ENCODE measurements at places on chromosomes 3 and 15.

- DNase-seq: peak; percentile 15
Measured at GRCh38 chr3:42652611-42653302, 740 bp upstream of the ZBTB47 start.

- DNase-seq: peak; percentile 21
Measured at GRCh38 chr15:80234883-80235282, 17.1 kb downstream of the CTXND1 start.

DNA sequence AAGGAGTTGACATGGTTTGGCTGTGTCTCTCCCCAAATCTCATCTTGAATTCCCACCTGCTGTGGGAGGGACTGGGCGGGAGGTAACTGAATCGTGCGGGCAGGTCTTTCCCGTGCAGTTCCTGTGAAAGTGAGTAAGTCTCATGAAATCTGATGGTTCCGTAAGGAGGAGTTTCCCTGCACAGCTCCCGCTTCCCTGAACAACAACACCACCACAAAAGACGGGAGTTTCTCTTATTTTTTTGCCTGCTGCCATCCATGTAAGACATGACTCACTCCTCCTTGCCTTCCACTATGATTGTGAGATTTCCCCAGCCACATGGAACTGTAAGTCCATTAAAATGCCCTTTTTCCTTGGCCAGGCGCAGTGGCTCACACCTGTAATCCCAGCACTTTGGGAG lies 22.7 kb downstream of the XXYLT1 start:
- no peak for DNase-seq

GRCh38 chr15:41581110-41581509 lies 22.1 kb downstream of the TYRO3 start:
- DNase-seq: no peak

GRCh38 chr15:86620641-86621349 lies 541.1 kb downstream of the AGBL1 start:
- DNase-seq: no peak

DNA sequence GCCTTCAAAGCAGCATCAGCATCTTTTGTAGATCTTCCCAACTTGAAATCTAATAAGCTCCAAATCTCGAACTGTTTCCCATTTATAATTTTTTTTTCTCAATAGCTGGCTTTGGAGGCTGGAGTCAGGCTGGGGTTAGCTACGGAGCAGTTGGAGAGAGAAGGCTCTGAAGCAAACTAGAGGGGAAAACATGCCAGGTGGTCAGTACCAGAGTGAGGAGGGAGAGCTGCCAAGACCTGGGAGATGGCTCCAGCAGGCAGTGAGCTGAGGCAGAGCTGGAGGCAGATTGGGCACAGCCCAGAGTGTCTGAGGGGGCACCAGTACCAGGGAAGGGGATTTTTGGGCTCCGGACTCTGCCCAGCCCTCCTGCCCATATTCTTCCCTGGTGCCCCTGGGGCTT lies 311.2 kb downstream of the RPLP1 start:
- no peak for DNase-seq

GRCh38 chr15:96360581-96361308 lies 30.2 kb downstream of the NR2F2 start:
- DNase-seq: no peak

DNA sequence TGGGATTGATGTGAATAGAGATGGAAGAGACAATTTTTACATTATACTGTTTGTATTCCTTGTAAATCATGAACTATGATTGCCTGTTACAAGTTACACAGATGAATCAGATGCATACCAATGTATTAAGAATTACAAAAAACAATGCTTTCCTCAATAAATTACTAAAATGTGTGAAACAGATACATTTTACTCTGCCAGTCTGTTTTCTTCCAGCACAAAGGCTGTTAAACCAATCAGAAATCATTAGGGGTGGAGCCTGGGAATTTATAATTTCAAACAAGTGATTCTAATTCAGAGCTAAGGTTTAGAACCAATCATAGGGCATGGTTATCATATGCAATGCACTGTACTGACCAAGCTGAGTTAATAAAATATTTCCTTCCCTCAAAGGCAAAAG lies 21.8 kb upstream of the ANKRD28 start:
- DNase-seq: no peak

DNA sequence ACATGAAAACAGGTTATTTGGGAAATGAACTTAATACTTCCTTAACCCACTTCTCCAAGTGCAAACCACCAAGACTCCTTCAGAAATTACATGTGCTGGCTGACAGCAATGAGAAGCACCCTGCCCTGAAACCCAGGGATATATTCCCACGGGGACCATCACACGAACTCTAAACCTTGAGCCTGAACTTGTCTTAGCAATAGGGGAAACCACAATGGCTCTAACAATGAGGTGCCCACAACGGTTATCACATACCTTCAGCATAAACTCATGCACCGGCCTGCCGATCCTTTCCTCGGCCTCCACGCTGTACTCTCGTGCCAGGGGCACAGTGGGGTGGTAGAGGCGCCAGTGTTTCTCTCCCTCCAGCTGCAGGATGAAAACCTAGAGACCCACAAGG lies 13.4 kb downstream of the RIOX2 start:
- DNase-seq: no peak

DNA sequence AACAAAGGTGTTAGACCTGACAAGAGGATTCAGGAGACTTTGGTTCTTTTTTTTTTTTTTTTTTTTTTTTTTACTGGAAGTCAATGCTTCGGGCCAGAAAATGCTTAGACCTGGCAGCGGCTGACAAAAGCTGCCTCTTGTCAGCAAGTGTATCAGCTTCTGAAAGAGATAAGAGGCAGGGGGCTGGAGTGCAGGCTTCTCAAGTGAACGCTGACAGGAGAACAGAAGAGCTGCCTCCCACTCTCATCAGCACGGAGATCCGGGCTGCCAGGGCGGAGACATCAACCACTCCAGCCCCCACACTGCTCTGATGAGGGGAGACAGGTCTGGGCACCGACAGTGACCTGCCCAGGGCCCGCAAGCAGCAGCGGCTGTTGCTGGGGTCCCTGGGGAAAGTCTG lies 9.4 kb upstream of the SCN5A start:
- no peak for DNase-seq

- no peak for DNase-seq
Measured at GRCh38 chr15:100252359-100252758, 89.4 kb downstream of the ADAMTS17 start.

GRCh38 chr15:31905054-31905453 lies 125.3 kb upstream of the CHRNA7 start:
- DNase-seq: no peak
